Airway epithelial cell (primary cell): ENCODE measurements at places on chromosomes 13 and 19. TPM values are rescaled to one million over a fixed set of nuclear protein-coding genes. Genes with fewer than 3 reads are reported as not detected.

The CEACAM16 gene
- not detected in 2 replicates for total RNA-seq

The UBE2L5 gene
- not detected in 2 replicates for total RNA-seq

The IGFL3 gene
- 0.88 and 2.3 TPM in 2 replicates for total RNA-seq

The HRC gene
- not detected in 2 replicates for total RNA-seq

The FAM216B gene
- not detected in 2 replicates for total RNA-seq

The PGLYRP2 gene
- total RNA-seq, result not detected in 2 replicates
